CD4-positive, alpha-beta T cell treated with Interleukin-12 subunit alpha and Interleukin-12 subunit beta, for 1 hour (primary cell): ENCODE measurements at places on chromosomes 4 and X.

DNA sequence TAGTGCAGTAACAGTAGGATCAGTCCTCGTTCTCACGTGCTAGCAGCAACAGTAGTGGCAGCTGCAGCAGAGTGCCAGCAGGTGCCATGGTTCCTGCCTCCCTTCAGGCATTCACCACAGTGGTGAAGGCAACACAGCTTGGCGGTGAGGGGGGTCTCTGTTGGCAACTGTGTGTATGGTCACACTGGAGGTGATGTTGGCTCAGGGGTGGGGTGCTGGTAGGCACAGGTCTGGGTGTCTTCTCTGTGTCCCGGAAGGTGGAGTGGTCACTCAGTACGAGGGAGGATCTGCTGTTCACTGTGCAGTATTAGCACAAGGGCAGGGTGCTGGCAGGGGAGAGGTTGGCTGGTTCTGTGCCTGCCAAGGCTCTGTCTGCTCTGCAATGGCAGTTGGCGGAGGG lies 671.8 kb downstream of the CCSER1 start:
- DNase-seq = no peak

- DNase-seq = no peak
Observed at GRCh38 chr4:133452678-133453077, 303.6 kb downstream of the PCDH10 start.

- no peak for DNase-seq
Observed at GRCh38 chr4:153469031-153469430, 2.9 kb downstream of the TMEM131L start.

- DNase-seq = no peak
Observed at GRCh38 chrX:129690435-129690834, 35.7 kb upstream of the APLN start.

DNA sequence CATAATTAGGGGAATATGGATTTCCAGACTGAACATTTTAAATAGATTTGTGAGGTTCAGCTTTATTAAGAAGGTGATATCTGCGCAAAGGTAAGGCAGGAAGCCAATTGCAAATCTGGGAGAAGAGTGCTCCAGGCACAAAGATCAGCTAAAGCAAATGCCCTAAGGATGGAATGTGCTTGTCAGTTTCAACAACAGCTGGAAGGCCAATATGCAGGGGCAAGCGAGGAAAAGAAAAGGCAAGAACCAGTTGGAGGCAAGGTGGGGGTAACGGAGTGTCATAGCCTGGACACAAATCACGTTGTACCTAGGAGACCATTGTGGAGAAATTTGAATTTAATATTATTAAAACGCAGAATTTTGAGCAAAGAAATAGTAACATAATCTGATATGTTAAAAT lies 1710.3 kb upstream of the PCDH7 start:
- DNase-seq = no peak

DNA sequence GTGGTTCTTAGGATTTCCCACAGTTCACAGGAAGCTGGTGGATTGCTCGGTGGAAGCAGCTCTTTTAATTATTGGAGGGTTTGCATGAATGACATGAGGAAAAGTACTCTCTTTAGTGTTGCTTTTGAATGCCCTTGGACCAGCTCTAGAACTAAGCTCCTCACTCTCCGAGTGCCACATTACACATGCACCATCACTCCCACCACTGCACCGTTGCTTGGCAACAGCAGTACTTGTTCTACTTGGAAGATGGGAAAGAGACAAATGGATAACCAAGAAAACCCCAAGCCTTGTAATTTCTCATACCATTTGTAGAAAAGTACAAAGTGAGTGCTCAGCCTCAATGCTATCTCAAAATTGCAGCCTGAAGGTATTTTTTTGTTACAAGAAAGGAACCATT lies 620.2 kb upstream of the BOD1L1 start:
- no peak for DNase-seq
